ENCODE measurements at places on chromosomes 3 and 15.

DNA sequence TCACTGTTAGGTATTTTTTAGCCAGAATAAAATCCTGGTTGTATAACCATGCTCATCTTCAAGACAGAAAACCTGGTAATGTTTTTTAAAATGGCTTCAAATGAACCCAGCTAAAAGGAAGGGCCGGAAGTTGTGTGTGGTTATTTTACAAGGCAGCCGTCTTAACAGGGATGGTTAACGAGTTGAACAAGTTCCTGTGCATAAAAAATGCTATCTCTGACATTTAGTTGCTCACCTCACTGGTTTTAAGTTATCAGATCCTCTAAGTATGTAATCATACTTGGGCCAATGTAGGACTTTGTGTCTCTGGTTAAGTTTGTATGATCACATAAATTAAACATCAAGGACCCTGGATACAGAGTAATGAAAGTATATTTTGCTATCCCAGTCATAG lies 2.1 kb downstream of the ATP11B start:
- no peak for DNase-seq

- peak; percentile 25 for DNase-seq
Measured at GRCh38 chr3:129315223-129315997, 36.7 kb downstream of the HMCES start.

DNA sequence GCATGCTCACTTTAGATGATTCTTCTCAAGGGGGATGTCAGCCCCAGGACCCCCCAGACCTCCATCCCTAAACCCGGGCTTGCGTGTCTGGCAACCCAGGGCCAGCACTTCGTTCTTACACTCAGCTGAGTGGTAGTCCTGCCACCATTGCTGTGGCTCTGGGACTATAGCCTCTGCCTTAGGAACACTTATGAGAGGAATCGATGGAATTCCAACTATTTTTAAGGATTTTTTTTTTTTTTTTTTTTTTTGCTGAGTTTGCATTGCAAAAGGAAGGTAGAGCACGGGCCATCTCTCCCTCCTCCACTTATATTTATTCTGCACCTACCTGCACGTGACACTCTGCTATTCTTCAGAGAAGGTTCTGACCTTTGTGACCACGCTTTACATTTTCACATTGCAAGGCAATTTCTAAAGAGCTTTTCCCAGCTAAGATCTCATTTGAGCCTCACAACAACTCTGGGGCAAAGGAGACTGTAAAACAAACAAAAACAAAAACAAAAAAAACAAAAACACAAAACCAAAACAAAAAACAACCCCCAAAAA lies 113.9 kb downstream of the LPP start:
- DNase-seq, result no peak

DNA sequence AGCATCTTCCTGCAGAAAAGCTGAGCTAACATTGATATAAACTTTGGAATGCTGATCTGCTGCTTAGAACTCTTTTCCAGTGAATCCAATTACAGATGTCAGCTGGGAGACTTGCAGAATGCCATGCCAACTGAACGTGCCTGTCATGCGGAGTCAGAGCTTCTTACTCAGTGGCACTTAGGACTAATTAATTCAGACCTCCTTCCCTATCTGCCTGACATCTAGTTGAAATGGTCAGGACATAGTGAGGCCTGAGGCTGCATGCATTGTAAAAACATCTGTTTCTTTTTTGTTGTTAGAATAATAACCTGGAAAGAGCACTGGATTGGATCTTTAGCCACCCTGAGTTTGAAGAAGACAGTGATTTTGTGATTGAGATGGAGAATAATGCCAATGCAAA lies 112.6 kb downstream of the USP13 start:
- no peak for DNase-seq

DNA sequence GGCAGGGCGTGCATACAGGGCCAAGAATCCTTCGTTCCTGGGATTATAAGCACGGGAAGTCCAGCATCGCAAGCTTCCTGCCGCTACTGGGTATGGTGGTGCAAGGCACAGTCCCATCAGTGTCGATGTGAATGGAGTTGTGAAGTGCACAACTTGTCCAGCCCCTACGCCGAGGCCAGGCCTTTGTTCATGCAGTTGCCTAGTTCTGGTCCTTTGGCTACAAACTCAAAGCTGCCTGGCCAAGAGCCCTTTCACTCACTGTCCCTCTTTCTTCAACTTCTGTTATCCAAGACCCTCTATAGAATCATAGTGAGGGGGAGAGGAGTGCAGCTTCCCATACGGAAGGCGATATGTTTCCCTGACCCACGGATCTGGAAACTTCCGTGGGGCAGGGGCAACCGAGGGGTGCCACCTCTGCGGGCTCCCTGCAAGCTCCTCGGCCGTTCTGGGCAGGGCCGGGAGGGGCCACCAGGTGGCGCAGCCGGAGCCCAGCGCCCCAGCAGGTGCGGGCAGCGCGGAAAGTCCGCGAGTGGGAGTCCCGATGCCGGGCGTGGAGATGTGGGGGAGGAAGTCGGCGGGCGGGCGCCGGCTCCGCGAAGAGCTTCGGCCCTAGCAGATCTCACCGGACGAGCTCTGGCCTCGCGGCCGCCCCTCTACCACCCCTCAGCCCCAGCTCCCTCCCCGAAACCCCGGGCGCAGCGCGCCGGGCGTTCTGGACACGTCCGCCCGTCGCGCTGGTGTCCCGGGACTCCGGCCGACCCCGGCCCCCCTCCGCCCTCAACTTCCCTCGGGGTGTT lies 693 bp downstream of the RASGRP1 start:
- DNase-seq, result peak; percentile 89

Data from stimulated activated CD4-positive, alpha-beta T cell treated with anti-CD3 and anti-CD28 coated beads, Interleukin-12 subunit alpha, Interleukin-12 subunit beta, amount 100 ng/mL, for 4 hours (primary cell).